HAP-1 (cell line): ENCODE measurements at places on chromosomes 13 and 19.

- no peak for DNase-seq
These were observed 1.4 kb downstream of the ARHGEF18 start for GRCh38 chr19:7349961-7350711.

DNA sequence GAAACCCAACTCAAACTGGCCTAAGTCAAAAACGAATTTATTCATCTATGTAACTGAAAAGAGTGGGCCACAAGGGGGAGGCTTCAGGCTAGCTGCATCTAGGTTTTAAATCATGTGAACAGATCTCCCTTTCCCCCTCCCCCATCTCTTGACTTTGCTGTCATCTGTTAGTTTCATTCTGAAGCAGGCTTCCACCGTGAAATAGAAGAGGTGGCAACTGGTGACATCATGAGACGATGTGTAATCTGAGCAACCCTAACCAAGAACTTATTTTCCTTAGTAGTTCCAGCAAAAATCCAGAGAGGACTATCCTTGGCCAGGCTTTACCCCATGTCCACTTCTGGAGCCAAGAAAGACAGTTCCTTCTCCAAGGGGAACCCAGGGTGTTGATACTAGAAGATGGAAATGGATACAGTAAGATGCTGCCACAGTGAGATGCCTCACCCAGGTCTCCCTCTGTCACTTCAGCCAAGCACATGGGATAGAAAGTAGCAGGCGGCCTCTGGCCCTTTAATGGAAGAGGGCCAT, 9.4 kb downstream of the SAMD4B start:
- DNase-seq, result no peak

DNA sequence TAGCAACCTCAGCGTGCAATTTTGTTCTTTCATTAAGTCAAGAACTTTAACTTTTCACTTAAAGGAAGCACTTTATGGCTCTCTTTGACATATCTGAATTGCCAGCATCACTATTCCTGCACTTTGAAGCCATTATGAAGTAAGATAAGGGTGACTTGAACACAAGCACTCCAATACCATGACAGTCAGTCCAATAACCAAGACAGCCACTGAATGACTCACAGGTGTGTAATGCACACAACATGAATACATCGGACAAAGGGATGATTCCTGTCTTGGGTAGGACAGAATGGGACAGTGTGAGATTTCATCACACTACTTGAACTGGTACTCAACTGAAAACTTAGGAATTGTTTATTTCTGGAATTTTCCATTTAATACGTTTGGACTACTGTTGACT, 233.7 kb upstream of the IPO5 start:
- no peak for DNase-seq

DNA sequence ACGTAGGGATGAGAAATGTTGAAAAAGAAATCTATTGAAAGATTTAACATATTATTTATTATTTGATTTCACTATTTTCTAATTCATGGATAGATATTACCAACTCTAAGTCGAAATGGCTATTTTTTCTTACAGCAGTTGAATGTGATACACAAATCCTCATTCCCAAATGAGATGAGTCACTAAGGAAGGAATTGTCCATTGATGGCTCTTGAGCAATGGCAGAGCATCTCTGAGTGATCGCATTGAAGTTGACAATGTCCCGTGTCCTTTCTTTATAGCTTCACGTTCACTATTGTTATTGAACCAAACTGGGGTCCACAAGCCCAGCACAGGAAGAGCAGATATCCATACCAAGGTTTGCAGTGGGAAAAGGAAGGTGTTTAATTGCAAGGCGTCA, 648.3 kb upstream of the SPRY2 start:
- DNase-seq, result no peak

GRCh38 chr19:4267101-4267900, 11.8 kb upstream of the SHD start:
- peak; percentile 54 for DNase-seq

GRCh38 chr19:31018936-31019335, 330.3 kb downstream of the TSHZ3 start:
- DNase-seq, result no peak

- no peak for DNase-seq
These were observed at the start of gene PDE4C for GRCh38 chr19:18225702-18226468. TSS of gene PDE4C (minus strand) at chr19:18226438. CDS start at chr19:18226415, 23 bp downstream.

GRCh38 chr19:34191355-34191962, 19.2 kb downstream of the LSM14A start:
- no peak for DNase-seq

GRCh38 chr19:51980116-51980736, 6.4 kb downstream of the ZNF350 start:
- no peak for DNase-seq

- no peak for DNase-seq
These were observed 86.7 kb downstream of the FNDC3A start for GRCh38 chr13:49062297-49062896.

GRCh38 chr13:95247852-95248251, 53.4 kb downstream of the ABCC4 start:
- no peak for DNase-seq

DNA sequence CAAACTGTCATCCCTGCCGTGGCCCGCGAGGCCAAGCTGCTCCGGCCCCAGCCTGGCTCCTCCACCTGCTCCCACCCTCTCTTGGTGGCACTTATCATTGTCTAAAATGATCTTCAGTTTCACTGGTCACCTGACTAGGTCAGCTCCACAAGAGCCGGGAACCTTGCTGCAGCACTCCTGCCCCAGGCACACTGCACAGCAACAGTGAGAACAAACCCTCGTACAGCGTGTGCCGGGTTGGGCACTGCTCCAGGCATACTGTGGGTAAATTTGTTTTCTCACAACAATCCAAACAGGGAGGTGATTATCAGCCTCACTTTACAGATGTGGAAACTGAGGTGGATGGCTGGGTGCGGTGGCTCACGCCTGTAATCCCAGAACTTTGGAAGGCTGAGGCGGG, 8.9 kb downstream of the DEDD2 start:
- DNase-seq, result no peak

- no peak for DNase-seq
These were observed 284.7 kb downstream of the TSHZ3 start for GRCh38 chr19:31064491-31064890.
